ENCODE measurements at places on chromosomes 5 and 9. TPM values are rescaled to one million over a fixed set of nuclear protein-coding genes. Genes with fewer than 3 reads are reported as not detected.

DNA sequence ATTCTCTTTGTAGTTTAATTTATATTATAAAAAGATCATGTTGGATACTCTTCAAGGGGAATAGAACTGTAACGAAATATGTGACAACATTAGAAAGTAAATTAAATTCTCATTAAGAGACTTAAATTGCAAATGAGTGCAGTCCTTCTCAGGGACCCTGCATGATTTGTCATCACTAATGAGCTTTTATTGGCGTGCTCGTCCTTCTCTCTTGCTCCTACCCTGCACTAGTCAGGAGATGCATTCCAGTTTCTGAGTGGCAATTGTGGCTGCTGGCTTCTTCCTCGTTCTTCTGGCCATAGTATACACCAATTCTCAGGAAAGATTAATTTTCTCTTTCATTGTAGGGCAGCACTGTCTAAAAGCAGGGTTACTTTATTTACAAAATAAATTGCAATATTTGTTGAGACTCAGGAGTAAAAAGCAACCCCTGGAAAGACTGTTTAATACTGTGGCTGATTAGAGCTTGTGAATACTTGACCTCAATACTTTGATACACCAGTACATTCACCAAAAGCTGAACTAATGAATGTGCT, 376.3 kb upstream of the CHD1 start:
- DNase-seq: no peak
- no peaks in the 10 kb centered on the region for H3K27me3 ChIP-seq
- H3K4me3 ChIP-seq: no peak overlapping the region
- H3K36me3 ChIP-seq: no peaks in the 10 kb centered on the region
- H3K4me1 ChIP-seq: no peaks in the 10 kb centered on the region

- H3K27ac ChIP-seq: peak overlapping the region; percentile 59
- peak; percentile 96 for DNase-seq
- H3K4me1 ChIP-seq: peaks cover 2% of the 10 kb centered on the region
- H3K4me3 ChIP-seq: no peak overlapping the region
Measured at GRCh38 chr9:133973791-133974630, 18.1 kb downstream of the VAV2 start.

- peaks cover 10% of the 10 kb centered on the region for H3K36me3 ChIP-seq
- H3K27me3 ChIP-seq: no peaks in the 10 kb centered on the region
- peak overlapping the region; percentile 16 for H3K27ac ChIP-seq
- DNase-seq: no peak
- no peak overlapping the region for H3K4me3 ChIP-seq
Measured at GRCh38 chr5:52947208-52947607, 41.9 kb upstream of the ITGA2 start.

Gene CA9
- polyA plus RNA-seq: 4.5 TPM

Gene PTGER4
- polyA plus RNA-seq: 21.1 TPM

DNA sequence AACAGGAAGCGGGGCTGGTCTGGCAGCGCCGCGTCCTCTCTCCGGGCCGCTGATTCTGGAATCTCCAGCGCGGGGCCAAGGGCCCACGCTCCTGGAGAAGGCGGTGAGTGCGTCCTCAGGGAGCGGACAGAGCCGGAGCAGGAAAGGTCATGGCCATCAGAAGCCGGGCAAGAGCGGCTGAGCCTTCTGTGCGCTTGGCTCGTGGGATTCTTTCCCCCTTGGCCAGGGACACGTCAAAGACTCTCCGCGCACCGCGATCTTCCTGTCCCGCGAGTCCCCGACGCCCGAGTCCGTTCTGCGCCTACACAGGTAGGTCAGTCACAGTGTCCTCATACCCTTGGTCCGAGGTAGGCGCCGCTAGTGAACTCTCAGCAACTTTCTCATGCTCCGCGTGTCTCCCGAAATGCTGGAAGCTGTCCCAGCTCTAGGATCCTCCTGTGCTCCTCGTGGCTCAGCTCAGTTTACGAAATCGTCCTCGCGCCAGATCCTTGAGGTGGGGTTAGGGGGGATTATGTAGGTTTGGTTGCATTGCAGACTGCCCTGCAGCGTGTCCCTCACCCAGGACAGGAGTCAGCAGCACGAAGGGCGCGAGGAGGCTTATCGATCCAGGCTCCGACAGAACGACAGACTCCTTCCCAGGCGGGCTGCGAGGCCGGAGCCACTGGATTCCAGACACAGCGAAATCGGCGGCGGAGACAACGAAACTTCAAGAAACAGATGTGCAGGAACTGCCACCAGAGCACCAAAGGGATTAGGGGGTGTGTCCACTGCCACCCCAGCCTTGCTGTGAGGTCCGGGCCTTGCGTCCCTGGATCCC, 8.7 kb downstream of the LHX6 start:
- no peaks in the 10 kb centered on the region for H3K36me3 ChIP-seq
- H3K27ac ChIP-seq: no peak overlapping the region
- H3K27me3 ChIP-seq: peaks cover 50% of the 10 kb centered on the region
- peak; percentile 55 for DNase-seq
- H3K4me1 ChIP-seq: peaks cover 23% of the 10 kb centered on the region

Gene DDX4
- not detected for polyA plus RNA-seq

Gene DOCK2
- polyA plus RNA-seq: 3.8 TPM

Gene IL9
- not detected for polyA plus RNA-seq

DNA sequence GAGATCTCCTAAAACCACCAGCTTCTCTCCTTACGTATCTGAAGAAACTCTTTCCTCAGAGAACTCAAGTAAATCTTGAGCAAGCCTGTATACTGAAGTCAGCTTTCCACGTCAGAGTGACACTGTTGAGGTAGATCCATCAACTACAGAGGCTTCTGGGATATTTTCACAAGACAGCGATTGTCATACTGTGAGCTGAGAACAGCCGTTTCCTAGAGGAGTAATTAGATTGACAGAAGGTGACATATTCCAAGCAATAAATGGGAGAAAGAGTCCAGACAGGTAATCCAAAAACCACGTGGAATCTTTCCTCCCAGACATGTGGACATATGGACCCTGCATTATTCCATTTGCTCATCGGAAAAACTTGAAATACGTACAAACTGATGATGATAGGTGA, 117.2 kb downstream of the MEF2C start:
- H3K4me1 ChIP-seq: no peaks in the 10 kb centered on the region
- no peak overlapping the region for H3K27ac ChIP-seq
- H3K27me3 ChIP-seq: no peaks in the 10 kb centered on the region
- H3K36me3 ChIP-seq: no peaks in the 10 kb centered on the region

Gene LCN1
- not detected for polyA plus RNA-seq

- H3K4me3 ChIP-seq: no peak overlapping the region
- no peaks in the 10 kb centered on the region for H3K27me3 ChIP-seq
- DNase-seq: peak; percentile 79
- no peaks in the 10 kb centered on the region for H3K4me1 ChIP-seq
- H3K36me3 ChIP-seq: no peaks in the 10 kb centered on the region
Measured at GRCh38 chr5:163379298-163380155, 57.9 kb upstream of the CCNG1 start.

- H3K4me1 ChIP-seq: peaks cover 6% of the 10 kb centered on the region
- H3K36me3 ChIP-seq: no peaks in the 10 kb centered on the region
- H3K27me3 ChIP-seq: no peaks in the 10 kb centered on the region
- H3K4me3 ChIP-seq: no peak overlapping the region
- peak overlapping the region; percentile 82 for H3K27ac ChIP-seq
Measured at GRCh38 chr9:105259731-105260612, 15.5 kb downstream of the SLC44A1 start.

Gene ZNF462
- 2.0 TPM for polyA plus RNA-seq

Gene LEAP2
- 3.7 TPM for polyA plus RNA-seq

Gene SLC6A18
- 0.04 TPM for polyA plus RNA-seq

DNA sequence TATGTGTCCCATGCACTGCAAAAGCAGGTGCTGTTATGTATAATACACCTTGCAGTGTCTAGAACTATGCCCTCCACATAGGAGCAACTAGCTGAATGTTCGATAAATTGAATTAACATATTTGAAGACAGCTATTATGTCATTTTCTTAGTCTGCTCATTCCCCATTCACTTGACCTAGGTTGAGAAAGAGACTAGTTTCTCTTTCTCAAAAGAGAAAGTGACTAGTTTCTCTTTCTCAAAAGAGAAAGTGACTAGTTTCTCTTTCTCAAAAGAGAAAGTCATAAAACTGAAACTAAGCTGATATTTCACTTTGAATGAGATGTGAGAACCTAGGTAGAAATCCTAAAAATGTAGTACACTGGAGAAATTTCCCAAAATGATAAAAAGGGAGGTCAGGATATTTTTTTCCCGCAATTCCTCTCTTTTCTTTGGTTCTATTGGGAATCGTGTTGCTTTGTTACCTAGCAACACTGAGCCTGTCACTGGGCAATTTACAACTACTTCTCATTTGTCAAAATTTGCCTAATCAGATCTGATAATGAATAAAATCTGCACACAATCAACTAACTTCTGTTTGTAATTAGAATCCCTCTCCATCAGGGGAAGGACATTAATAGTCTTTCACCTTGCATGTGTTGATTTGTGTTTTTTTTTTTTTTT, 132.0 kb upstream of the GRIA1 start:
- no peak overlapping the region for H3K4me3 ChIP-seq
- H3K4me1 ChIP-seq: no peaks in the 10 kb centered on the region
- no peaks in the 10 kb centered on the region for H3K36me3 ChIP-seq
- no peak overlapping the region for H3K27ac ChIP-seq
